ENCODE measurements at places on chromosomes 2 and 18. TPM values are rescaled to one million over a fixed set of nuclear protein-coding genes. Genes with fewer than 3 reads are reported as not detected.

The SCYGR4 gene
- not detected for total RNA-seq

GRCh38 chr2:122157158-122157557 lies 401.7 kb downstream of the TSN start:
- H3K27ac ChIP-seq = no peak overlapping the region
- no peaks in the 10 kb centered on the region for H3K36me3 ChIP-seq
- DNase-seq = no peak

DNA sequence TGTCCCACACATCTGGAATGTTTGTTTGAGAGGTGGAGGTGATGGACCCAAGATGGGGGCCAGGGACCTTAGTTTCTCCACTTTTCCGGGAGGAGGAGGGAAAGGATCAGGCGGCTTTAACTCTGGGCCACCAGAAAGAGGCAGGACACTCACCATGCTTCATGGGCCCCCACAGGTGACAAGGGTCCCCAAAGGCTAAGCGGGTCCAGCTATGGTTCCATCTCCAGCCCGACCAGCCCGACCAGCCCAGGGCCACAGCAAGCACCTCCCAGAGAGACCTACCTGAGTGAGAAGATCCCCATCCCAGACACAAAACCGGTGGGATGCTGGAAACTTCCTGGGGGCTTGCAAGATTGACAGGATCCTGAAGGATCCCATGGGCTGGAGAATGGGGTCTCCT lies 712 bp downstream of the SLC11A1 start:
- no peaks in the 10 kb centered on the region for H3K27me3 ChIP-seq
- H3K27ac ChIP-seq = no peak overlapping the region
- DNase-seq = no peak
- H3K4me1 ChIP-seq = no peaks in the 10 kb centered on the region
- no peaks in the 10 kb centered on the region for H3K36me3 ChIP-seq
- no peak overlapping the region for H3K4me3 ChIP-seq

GRCh38 chr2:237101118-237101979 lies 15.7 kb downstream of the COPS8 start:
- no peak overlapping the region for H3K27ac ChIP-seq
- peaks cover 4% of the 10 kb centered on the region for H3K36me3 ChIP-seq
- H3K4me1 ChIP-seq = no peaks in the 10 kb centered on the region
- no peak for DNase-seq
